ENCODE measurements at places on chromosomes 3 and 15.

GRCh38 chr15:68642491-68642845, 63.7 kb downstream of the CORO2B start:
- DNase-seq, result no peak

GRCh38 chr3:146189519-146190173, 28.7 kb upstream of the PLOD2 start:
- DNase-seq, result no peak

- no peak for DNase-seq
Observed at GRCh38 chr15:72377331-72377730, 1.5 kb upstream of the HEXA start.

GRCh38 chr3:23258110-23258509, 55.0 kb downstream of the UBE2E2 start:
- no peak for DNase-seq

DNA sequence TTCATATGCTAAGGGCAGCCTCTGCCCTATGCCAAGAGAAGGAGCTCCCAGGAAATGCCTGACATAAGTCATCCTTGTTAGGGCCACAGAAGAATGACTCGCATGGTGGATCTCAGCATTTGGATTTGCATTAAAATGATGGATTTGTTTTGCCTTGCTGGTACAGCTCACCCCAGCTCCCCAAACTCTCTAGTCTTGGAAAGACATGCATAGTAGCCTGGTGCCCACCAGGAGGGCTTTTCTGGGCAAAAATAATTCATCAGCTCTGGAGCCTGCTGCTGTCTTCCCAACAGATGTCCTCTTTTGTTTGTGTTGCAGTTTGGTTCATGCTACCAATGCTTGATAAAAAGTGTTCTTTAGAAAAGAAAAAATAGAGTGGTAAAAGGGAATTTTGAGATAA, 833.0 kb downstream of the AGBL1 start:
- no peak for DNase-seq

- no peak for DNase-seq
Observed at GRCh38 chr3:193553586-193553985, 1.1 kb downstream of the ATP13A4 start.

DNA sequence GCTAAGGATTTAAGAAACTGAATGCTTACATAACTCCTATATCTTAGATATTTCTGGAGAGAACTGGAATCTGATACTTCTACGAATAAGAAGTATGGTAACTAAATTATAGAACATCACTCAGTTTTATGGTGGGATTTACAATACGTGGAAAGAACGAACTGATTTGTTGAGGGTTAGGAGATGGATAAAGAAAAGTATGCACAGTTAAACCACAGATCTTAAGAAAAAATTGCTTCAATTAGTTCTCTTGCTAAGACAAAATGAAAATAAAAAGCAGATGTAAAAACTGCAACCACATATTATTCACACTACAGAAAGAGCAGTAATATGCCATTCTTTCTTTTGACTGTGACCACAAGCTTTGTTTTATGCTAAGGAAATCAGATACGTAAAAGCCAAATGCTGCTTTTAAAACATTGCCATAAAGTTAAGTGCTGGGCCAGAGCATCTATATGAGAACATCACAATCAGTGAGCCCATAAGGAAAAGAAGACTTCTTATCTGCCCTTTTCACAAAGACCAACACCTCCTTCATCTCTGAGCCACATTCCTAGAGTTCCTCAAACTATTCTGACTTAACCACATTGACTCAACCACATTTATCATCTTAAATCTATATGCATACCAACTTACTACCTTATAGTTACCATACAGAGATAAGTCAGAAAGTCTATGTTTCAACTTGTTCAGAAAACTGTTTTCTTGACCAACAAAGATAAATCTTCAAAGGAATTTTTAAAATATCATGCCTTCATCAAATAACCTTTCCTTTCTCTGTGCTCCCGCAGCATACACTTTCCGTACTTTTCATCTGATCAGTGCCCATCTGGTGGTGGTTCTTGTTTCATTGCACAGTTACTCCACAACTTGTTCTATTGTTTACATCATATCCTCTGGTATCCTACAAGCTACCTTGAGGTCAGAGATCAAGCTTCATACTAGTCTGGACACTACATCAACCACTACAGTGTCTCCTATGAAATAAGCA, 61.7 kb downstream of the FSIP1 start:
- DNase-seq, result no peak

GRCh38 chr15:71777216-71777943, 33.0 kb upstream of the NR2E3 start:
- no peak for DNase-seq

DNA sequence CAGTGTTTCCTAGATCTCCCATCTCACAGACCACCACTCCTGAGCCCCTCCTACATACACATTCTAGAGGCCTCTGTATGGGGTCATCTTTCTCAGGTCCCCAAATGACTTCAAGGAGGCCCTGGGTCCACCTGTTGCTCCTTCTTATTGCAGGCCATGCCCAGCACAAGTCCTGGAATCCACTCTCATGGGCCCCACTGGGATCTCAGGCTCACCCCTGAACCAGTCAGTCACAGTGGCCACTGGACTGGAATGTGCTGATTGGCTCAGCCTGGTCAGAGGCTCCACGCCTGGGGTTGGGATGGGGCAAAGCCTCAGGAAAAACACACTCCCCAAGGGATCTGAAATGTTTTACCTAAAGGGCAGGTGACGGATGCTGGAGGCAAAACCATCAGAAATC, 55.7 kb downstream of the SPSB4 start:
- DNase-seq, result no peak

DNA sequence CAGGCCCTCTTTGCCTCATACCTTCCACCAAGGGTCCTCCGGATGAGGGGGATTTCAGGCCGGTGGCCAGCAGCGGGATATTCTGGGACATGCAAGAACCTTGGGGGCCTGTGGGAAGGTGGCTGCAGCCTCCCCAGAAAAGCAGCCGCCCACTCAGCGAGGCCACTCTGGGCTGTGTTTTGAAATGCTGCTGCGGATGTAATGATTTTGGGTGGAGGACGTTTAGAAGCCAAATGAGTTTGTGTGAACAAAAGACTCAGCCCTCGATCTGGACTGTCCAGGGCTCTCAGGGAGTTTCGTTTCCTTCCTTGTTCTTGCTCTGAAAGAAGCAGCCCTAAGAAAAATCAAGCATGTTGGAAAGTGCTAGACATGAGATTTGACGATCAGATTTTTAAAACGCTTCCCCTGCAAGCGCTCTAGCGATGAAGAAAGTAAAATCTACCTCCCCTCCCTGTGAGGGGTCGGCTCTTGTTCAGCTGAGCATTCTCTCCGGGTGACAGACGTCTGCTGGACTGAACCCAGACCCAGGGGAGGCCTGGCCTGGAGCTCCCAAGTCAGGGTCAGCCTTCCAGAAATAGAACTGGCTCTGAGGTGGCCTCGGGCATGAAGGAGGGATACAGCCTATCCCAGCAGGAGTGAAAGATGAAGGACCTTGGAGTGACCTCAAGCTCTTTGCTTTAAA, 12.9 kb downstream of the HEG1 start:
- DNase-seq, result no peak

GRCh38 chr15:69957175-69957574, 140.5 kb downstream of the TLE3 start:
- DNase-seq, result no peak

DNA sequence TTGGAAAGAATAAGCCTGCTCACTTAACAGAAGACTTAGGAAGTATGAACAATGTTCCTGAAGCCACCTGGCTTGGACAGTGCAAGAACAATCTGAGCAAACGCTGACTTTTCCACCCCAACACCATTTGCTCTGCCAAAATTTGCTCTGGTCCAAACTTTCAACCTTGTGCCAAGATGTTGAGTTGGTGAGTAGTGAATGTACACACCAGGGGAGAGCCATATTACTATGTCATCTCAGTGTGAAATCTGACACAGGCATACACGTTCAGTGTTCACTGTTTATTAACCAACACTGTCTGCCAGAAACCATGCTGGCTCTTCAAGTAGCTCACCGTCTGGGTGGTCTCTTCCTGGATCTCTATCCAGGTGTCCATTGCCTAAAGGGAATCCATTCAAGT, 152.9 kb upstream of the LPP start:
- no peak for DNase-seq

- no peak for DNase-seq
Observed at GRCh38 chr15:94411846-94412245, 180.5 kb downstream of the MCTP2 start.

- no peak for DNase-seq
Observed at GRCh38 chr3:7684182-7684715, 817.4 kb upstream of the LMCD1 start.

DNA sequence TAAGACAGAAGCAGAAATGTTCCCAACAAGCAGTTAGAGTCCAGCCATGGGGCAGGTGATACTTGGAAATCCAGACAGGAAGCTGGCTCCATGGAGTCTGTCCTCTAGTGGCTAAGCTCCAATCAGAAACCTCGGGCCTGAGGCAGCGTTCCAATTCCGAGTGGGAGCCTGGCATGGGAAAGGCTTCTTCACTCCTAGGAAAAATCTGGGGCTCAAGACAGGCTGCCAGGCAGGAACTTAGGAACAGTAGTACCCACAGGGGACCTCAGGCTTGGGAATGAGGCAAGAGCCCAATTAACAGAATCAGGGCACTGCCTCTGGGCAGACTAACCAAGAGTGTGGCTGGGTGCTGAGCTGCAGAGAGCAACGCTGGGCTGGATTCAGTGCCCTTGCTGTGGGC, 6.2 kb upstream of the ATP13A4 start:
- DNase-seq, result no peak

GRCh38 chr3:16504242-16504641, 9.3 kb downstream of the RFTN1 start:
- DNase-seq, result no peak

DNA sequence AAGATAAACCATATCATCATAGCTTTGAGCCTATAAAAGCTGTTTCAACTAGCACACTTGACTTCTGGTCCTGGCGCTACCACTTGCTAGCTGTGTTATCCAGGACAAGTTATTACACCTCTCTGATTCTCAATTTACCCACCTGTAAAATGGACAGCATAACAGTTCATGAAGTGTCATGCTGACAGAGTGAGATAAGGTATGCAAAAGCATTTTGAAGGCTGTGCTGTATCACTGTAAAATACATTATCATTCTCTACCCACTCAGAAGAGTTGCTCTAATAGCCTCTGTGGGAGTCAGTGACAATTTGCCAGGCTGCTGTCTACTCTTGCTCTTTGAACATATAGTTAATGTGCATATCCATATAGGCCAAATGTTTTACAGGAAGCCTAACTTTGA, 93.0 kb downstream of the SSR3 start:
- no peak for DNase-seq

DNA sequence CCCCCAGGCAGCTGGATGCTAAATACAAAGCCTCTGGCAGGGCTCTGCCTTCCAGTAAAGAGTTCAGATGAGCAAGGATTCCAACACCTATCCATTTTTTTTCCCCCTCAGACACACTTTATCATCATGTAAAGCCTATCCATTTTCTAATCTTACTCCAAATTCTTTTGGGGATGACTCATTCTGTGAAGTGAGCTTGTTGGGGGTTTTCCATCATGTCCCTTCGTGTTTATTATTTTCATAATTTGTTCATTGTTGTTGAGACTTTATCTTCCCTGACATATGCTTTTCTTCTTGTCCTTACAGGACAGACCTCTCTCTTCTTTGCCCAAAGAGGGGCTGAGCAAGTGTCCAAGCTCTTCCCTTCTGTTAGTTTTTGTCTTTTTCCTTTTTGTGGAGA, 34.7 kb upstream of the SH3BP5 start:
- DNase-seq, result no peak

DNA sequence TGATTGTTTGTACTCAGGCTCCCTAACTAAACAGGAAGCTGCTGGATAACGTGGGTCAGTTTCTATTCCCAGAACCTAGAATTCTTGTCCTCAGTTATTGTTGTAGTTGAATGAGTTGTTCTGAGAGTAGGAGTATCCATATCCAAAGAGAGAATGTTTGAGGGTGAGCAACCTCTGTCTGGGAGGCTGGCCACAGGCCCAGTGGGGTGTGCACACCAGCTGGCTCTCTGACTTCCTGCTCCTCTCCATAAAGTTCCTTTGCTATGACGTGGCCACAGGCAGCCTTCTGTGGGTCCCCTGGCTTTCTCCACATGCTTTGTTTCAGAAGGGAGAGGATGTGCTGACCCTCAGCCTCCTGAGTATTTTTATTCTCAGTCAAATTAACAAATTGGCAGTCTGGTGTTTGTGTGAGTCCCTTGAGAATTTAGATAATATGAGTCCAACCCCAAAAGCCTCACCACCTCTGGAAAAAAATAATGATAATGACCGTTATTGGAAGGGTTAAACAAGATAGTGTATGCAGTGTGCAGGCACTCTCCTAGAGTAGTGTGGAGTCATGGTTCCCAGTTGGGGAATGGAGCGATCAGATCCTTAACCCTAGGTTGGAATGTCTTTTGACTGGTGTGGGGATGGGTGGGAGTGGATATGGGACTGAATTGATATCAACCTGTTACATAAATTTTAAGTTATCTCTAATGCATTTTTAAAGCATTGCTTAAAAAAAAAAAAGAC, 47.6 kb upstream of the MED12L start:
- no peak for DNase-seq

- DNase-seq, result no peak
Observed at GRCh38 chr3:112555535-112556170, 6.1 kb downstream of the ATG3 start.

- DNase-seq, result no peak
Observed at GRCh38 chr3:11178421-11178820, 24.1 kb downstream of the HRH1 start.

Measured in effector memory CD4-positive, alpha-beta T cell (primary cell).